ENCODE measurements at places on chromosomes 5 and 9. TPM values are rescaled to one million over a fixed set of nuclear protein-coding genes. Genes with fewer than 3 reads are reported as not detected.

- no peak for DNase-seq
- H3K4me3 ChIP-seq: no peak overlapping the region
- no peaks in the 10 kb centered on the region for H3K4me1 ChIP-seq
- H3K27ac ChIP-seq: no peak overlapping the region
- H3K27me3 ChIP-seq: no peaks in the 10 kb centered on the region
These were observed 56.6 kb downstream of the NDUFS4 start for GRCh38 chr5:53616939-53617549.

- no peak overlapping the region for H3K4me3 ChIP-seq
- H3K36me3 ChIP-seq: no peaks in the 10 kb centered on the region
- no peaks in the 10 kb centered on the region for H3K4me1 ChIP-seq
These were observed 727.9 kb upstream of the PTPRD start for GRCh38 chr9:11340654-11341053.

GRCh38 chr9:87708986-87709728 lies 16.8 kb upstream of the CTSL start:
- no peak overlapping the region for H3K4me3 ChIP-seq
- no peak for DNase-seq
- no peaks in the 10 kb centered on the region for H3K27me3 ChIP-seq
- H3K4me1 ChIP-seq: no peaks in the 10 kb centered on the region
- H3K27ac ChIP-seq: no peak overlapping the region
- no peaks in the 10 kb centered on the region for H3K36me3 ChIP-seq

DNA sequence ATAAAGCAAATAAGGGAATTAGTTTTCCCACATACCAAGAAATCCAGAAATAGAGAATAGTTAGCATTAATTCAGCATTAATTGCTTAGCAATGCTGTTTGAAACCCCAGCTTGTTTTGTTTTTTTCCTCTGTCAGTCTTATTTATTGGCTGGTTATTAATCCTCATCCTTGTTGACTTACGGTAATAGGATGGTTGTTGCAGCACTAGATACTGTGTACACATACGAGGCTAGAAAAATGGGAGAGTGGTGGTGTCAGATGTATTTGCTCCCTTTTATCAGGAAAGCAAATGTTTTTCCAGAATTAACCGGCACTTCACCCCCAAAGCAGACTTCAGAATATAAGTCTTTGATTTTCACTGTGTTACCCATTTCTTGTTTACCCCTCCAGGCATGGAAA lies 60.4 kb downstream of the ERBIN start:
- no peak for DNase-seq
- H3K27ac ChIP-seq: no peak overlapping the region
- H3K36me3 ChIP-seq: peaks cover 4% of the 10 kb centered on the region
- no peaks in the 10 kb centered on the region for H3K4me1 ChIP-seq
- no peak overlapping the region for H3K4me3 ChIP-seq
- no peaks in the 10 kb centered on the region for H3K27me3 ChIP-seq

DNA sequence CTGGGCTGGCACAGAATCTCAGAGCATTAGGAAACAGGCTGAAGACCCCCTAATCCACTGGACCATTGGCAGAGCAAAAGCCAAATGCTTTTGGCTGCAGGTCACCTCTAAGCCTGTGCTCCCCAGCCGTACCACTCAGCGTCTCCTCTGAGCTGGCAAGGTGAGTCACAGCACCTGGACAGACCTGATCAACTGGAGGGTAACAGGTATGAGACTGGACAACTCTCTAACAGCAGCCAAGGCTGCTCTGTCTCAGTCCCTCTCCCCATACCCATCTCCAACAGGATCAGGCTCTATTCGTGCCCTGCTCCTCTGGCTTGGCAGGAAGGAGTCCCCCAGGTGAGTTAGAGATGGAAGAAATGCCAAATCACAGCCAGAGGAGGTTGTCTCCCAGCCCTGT lies 4.7 kb downstream of the GOLGA2 start:
- H3K4me3 ChIP-seq: no peak overlapping the region
- no peak for DNase-seq
- no peak overlapping the region for H3K27ac ChIP-seq

SVEP1 gene
- polyA plus RNA-seq: not detected

DNA sequence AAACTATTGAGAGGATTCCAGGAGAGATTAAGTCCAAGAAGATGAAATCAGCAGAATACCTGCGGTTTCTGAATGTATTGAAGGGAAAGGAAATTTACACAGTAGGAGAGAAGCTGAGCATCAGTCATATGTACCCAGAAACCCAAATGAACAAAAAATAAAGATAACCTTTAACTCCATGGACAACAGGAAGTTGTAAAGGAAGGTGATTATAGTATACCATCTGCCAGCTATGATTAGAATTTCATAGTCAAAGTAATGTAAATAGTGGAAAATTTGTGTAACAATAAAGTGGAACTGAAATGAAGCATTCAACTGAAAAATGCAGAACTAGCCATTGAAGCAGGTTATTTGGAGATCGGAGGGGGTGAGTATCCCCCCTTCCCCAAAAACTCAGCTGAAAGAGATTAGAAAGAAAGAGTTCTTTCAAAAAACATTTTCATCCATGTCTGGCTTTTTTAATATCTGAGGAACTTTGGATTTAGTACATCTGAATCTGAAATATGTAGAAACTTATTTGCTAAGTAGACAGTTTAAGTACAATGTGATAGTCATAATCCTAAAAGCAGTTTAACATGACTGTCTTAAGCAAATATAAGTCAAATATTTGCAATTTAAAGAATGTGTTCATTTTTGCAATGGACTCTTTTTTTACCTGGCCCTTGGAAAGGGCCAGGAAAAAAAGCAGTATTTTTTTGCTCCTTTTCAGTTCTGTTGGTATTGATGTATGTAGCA lies 58.4 kb downstream of the APC start:
- H3K4me1 ChIP-seq: peaks cover 23% of the 10 kb centered on the region
- H3K27ac ChIP-seq: peak overlapping the region; percentile 69
- H3K36me3 ChIP-seq: peaks cover 26% of the 10 kb centered on the region
- peak overlapping the region; percentile 29 for H3K4me3 ChIP-seq
- DNase-seq: peak; percentile 41

Data from B cell (primary cell).